Body of pancreas (tissue), 4 donors: ENCODE measurements at places on chromosomes 2 and 18.

DNA sequence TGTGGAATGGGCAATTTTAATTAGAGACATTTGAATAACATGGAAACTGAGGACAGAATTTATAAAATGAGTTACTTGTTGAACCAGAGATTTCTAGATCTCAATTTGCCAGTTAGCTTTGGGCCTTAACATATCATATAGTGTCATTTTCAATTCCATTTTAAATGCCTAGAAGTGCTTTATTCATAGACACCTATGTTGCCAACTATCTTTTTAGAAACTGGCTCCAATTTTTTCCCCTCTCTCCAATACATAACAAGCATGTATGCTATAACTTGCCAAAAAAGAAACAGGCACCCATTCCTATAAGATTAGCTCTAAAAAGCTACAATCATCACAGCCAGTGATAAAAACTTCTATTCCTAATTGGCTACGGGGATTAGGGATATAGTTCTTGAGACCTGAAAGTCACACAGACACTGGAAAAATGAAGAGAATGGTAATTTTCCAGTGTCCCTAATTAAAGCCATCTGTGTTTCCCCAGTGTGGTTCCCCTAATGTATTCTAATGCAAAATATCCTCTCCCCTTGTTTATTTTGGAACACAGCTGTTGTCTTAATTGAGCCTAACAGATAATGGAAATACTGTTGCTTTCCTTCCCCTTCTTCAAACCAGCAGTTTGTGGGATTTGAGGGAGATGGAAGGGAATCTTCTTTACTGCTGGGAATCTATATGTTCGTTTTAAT is 205.5 kb upstream of the FSHR start:
- no peak for DNase-seq

DNA sequence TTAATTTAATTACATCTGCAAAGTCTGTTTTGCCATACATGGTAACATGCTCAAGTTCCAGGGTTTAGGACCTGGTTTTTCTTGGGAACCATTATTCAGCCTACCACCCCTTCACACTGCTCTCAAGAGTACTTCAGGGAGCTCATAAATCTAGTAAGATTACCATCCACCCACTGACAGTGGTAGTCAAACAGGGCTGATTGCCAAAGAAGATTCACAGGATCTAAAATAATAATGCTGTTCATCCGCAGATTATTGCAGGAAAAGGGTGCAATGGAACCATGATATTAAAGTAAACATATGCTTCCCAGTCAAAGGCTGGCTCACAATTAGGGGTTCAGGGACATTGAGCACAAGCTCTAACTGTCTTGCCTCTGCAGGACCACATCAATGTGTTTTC is 148.0 kb upstream of the CYRIA start:
- DNase-seq: no peak

- DNase-seq: peak; percentile 25
Observed at GRCh38 chr2:3959372-3959771, 256.0 kb downstream of the DCDC2C start.

- DNase-seq: no peak
Observed at GRCh38 chr2:232300894-232301387, 77.6 kb upstream of the ALPP start.

- no peak for DNase-seq
Observed at GRCh38 chr2:14492920-14493503, 139.5 kb upstream of the LRATD1 start.

DNA sequence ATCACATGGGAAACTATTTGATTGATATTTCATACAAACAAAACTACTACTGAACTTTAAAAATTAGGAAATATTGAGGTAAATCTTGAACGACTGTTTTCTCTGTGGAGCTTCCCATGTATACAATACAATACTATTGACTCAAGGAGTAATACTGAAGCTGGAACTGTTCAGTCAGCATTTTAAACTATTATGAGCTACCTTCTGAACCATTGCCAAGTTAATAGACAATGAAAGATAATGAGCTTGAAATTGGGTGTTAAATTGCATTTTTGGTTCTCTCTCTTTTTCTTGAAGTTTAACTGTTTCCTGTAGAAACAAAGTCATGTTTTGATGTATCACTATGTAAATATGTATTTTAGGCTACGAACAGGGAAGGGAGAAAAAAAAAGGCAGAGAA is 569.2 kb downstream of the ZEB2 start:
- no peak for DNase-seq

DNA sequence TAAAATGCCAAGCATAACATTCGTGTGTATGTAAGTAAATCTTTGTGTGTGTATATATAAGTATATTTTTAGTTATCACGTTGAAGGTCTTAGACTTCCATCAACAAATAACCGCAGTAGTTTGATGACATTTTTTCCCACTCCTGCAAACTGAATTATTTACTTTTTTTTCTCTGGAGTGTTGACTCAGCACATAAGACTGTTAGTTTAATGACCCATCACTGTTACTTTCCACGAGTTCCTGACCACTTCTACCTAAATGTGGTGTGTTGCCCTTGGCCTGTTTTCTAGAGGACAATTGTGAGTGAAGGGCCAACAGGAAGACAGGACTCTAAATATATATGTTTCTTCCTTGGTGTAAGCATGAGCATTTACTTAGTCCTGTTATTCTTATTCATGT is 71.3 kb upstream of the TXNDC2 start:
- DNase-seq: no peak

DNA sequence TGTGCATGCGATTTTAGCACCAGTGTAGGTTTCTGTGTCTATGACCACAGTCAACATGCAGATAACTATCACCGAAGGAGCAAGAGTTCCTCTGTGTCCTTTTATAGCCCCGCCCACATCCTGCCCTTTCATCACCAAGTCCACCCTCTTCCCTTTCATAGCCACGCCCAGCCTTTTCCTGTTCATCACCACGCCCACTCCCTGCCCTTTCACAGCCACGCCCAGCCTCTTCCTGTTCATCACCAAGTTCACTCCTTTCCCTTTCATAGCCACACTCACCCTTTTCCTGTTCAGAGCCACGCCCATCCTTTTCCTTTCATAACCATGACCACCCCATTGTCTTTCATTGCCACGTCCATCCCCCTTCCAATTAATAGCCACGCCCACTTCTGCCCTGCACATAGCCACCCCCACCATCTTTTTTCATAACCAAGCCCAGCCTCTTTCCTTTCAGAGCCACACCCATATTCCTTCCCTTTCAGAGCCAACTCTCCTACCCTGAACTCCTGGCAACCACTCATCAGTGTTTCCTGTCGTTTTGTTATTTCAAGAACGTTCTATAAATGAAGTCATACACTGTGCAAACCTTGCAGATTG is 273.9 kb downstream of the MYT1L start:
- DNase-seq: peak; percentile 39

- no peak for DNase-seq
Observed at GRCh38 chr2:30686669-30687068, 120.6 kb downstream of the CAPN13 start.

DNA sequence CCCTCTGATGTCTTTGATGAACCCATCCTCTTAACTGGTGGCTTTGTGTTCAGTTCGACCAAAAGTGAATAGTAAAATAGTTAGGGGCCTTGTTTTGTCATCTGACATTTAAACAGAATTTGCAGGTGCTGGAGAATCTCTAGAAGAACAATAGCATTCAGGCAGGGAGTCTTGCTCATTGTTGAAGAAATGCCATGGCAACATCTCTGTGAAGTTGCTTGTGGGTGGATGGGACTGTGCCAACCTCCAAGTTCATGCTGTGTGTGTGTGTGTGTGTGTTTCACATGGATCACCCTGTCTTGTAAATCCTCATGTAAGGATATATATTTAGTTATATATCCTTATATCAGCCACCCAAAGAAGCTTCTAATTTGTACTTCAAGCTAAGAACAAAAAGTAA is 66.7 kb downstream of the SKA1 start:
- DNase-seq: no peak

DNA sequence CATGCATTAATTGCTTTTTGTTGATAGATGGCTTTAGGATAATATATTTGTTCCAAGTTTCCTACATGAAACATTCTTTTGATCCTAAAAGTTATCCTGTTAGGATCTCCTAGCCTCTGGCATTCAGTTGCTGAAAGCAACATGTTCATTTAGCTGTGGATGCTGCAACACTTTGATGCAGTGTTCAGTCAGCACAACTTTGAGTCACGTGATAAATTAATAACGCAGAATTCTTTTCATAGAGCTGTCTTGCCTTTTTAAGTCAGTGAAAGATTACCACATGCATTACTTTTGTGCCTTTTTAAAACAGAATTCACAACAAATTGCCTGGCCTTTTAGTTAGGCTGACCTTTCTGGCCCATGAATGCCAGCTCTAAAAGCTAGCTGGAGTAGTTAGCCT is 1467.9 kb upstream of the ZEB2 start:
- DNase-seq: no peak

DNA sequence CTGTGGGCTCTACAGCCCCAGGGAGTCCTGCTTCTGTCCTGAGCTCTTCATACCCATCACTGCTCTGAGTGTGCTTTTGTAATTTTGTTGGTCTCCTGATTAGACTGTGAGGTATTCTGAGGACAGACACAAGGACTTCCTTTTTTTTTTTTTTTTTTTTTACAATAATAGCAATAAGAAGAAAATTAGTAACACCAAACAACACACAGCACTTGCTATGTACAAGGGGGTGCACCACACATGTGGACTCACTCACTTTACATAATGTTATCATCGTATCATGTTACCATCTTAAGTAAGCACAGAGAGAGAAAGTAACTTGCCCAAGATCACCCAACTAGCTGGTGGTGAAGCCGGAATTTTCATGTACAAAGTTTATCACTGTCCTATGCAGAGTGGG is 34.6 kb downstream of the MBP start:
- no peak for DNase-seq

- DNase-seq: no peak
Observed at GRCh38 chr2:48113767-48114166, 207.5 kb upstream of the FBXO11 start.

DNA sequence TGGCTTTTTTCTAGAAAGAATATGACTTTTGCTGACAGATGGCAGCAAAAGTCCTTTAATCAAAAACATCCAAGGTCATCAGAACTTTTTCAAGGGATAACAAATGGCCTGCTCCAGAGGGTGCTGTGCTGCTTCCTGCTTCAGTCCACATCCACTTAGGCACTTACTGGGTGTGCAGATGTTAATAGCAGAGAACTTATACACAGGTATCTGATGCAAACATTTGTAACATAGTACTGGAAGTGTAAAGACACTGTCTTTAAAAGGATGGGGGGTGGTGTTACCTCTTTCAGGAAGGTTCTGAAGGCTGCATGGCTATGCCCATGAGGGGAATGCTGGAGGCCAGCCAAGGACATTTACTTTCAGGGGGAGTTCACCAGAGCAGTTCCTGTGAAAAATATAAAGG is 5.5 kb downstream of the HOXD8 start:
- DNase-seq: no peak

- no peak for DNase-seq
Observed at GRCh38 chr2:168897449-168897848, 3.6 kb upstream of the G6PC2 start.

DNA sequence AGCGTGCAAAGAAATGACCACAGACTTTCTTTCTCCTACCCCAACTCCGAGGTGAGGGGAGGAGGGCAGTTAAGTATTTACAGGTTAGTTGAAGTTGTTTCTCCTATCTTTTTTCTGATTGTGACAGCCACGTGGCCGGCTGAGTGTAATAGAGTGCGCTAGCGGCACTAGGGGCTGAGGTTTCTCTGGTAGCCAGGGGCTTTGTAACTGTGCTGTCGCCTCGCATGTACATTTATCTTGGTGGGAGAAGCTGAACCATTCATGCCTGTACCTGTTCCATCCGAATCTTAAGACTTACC is 214.1 kb upstream of the STON1 start:
- peak; percentile 19 for DNase-seq

GRCh38 chr2:219368690-219369191 is 19.0 kb downstream of the DNPEP start:
- DNase-seq: peak; percentile 35

GRCh38 chr18:10424585-10425307 is 29.7 kb upstream of the APCDD1 start:
- DNase-seq: no peak

DNA sequence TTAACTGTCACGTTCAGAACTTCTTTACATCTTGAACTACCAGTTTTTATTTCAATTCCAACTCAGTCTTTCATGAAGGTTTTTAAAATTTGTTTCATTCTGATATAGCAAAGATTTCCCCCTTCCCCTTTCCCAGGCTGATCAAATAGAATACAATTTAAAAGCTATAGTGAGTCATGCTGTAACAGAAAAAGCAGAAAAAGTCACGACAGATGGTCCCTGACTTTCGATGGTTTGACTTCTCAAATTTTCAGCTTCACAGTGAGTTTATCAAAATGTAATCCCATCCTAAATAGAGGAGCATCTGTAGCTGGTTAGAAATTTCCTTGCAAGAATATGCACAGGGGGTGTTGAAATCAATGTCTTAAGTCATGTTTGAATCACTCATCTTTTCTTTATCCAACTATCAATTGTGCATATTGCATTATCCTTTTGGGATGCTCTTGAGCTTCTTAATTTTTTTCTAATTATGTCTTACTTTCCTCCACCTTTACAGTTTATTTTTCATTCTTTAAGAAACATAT is 500.3 kb downstream of the LRP1B start:
- DNase-seq: no peak

GRCh38 chr18:71252351-71252865 is 963.6 kb downstream of the SOCS6 start:
- no peak for DNase-seq

DNA sequence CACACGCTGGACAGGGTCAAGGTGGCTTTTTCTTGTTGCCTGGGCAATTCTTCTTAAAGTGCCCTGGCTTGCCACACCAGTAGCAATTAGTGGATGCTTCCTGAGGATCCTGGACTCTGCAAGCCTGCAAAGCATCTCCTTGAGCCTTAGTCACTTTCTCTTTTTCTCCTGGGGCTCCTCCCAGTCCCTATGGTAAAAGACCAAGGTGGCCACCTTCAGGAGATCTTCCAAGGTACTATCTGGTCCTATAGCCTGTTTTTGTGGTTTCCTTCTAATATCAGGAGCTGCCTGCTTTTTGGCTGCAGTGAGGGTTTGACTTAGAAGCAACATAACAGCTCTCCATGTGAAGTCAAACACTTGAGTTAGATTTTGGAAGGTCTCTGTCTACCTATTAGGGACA is 33.3 kb upstream of the GMCL1 start:
- no peak for DNase-seq

- peak; percentile 84 for DNase-seq
Observed at GRCh38 chr2:132547090-132547687, 122.8 kb downstream of the LYPD1 start.

- no peak for DNase-seq
Observed at GRCh38 chr2:61575447-61575859, 37.3 kb upstream of the XPO1 start.

GRCh38 chr2:70041663-70042062 is 45.6 kb upstream of the PCBP1 start:
- DNase-seq: no peak

GRCh38 chr2:27891673-27892105 is 1.2 kb downstream of the BABAM2 start:
- no peak for DNase-seq

GRCh38 chr2:202355993-202356505 is 20.1 kb upstream of the BMPR2 start:
- no peak for DNase-seq

- DNase-seq: peak; percentile 39
Observed at GRCh38 chr2:197786010-197786877, 1.1 kb upstream of the BOLL start.
